ENCODE measurements at places on chromosomes 3 and 15.

DNA sequence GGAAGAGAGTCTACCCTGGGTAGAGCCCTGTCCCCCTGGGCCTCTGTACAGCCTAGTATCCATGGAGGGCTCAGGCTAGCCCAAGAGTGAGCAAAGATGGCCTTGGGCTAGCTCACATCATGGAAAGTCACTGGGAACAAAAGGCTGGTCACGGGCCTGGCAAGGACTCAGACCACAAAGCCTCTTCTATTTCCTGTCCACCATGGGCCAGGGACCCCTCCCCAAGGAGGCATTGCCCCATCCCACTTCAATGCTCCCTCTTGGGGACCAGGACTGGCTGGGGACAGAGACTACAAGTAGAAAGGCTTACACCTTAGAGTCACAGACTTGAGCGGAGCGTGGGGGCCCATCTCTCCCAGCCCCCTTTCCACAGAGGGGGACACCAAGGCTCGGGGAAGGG is 16.9 kb downstream of the DUSP7 start:
- no peak for DNase-seq

DNA sequence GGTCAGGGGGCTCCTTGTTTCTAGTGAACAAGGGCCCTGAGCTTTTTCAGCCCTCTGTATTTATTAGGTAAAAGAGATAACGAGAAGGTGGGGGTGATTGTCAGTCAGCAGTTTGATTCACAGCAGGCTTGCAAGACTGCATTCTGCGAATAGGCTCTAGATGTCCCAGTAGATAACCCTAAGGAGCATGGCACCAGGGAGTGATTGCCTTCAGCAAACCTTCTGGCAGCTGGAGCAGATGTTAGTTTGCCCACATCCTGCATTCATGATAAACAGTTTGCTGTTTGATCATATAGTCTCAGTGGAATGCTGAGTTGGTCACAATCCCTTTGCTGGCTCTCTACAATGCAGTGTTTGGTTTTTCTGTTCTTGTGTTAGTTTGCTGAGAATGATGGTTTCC is 161.3 kb upstream of the GADL1 start:
- DNase-seq, result no peak

DNA sequence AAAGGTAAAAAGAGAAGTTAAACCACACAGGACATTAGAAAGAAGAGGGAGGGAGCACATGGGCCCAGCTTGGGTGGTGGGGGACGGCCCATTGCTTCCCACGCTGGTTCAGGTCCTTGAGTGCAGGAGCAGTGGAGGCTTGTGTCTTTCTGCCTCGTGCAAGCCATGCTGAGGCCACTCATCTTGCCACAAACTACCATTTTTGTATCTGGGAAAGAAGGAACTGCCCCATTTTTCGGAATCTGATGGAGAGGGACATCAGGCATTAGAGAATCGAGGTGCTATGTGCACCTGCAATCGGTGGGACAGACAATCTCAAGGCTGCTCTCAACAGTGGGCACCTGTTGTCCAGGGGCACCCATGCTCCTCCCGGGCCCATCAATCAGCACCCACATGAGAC is 234.5 kb downstream of the KLF13 start:
- DNase-seq, result no peak

GRCh38 chr3:172154768-172155664 is 115.6 kb downstream of the FNDC3B start:
- no peak for DNase-seq

GRCh38 chr3:65126527-65127410 is 439.0 kb upstream of the ADAMTS9 start:
- DNase-seq, result no peak

DNA sequence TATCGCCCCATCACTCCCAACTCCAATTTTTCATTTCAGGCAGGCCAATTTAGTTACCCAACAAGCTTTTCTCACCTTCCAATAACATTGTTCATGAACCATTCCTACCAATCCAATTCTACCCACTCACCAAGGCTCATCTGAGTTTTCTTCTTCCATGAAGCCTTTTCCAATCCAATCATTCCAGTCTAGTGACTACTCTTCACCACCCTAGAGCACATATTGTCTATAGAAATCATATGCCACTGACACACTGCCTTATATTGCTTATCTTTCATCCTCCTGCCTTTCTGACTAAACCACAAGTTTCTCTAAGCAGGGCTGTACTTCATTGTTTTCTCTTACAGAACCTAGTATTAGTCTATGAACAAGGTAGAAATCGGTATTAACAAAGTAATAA is 11.4 kb downstream of the CCDC14 start:
- DNase-seq, result no peak

DNA sequence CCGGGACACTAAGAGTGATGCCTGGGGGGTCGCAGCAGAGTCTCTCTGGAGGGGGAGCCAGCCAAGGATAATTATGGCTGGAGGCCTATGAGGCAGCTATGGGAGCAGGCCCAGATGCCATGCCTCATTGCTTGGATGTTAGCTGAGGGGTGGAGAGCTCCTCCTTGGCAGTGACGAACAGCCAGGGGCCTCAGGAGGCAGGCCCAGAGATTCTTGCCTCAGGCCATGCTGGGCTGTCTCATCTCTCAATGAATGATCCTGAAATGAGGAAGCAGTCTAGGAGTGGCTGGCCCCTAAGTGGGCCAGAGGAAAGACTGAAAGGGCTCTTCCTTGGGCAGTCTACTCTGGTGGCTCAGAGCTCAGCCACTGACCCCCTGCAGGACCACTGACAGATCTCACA is 21.3 kb downstream of the KIF9 start:
- no peak for DNase-seq

DNA sequence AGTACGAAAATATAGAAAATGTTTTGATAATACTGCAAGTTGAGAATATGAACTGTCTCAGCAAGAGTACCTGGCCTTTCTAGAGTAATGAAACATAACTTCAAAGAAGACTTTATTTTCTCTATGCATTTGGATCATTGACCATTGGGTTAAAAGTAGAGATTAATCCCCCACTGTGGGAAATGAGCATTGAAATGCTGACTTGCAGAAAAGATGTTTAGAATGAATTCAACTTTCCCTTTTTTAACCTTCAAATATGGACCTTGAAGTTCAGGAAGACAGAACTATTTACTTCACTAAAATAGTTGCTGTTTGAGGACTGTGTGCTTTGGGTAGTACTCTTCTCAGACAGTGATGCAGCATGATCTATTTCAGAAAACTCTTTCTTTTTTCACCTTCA is 75.7 kb downstream of the NLGN1 start:
- no peak for DNase-seq

- no peak for DNase-seq
These were observed 81.2 kb downstream of the FAM43A start for GRCh38 chr3:194766845-194767244.

GRCh38 chr15:96344060-96344705 is 13.7 kb downstream of the NR2F2 start:
- DNase-seq, result no peak

DNA sequence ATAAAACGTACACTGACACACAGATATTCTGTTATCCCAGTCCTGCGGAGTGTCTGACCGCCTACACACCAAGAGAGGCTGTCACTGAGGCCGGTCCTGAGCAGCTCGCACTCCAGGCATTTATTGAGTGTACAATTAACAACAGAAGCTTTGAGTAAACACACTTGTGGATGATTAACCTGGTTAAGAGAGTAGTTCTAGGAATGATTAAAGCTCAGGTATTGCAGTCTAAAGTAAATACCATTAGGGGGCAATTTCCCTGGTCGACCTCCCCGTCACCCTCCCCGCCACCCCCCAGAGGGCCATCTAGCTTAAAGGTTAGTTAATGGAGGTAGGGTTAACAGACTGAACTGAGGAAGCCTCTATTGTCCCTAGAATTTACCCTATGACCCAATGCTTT is 1278.5 kb downstream of the NSUN3 start:
- DNase-seq, result no peak

DNA sequence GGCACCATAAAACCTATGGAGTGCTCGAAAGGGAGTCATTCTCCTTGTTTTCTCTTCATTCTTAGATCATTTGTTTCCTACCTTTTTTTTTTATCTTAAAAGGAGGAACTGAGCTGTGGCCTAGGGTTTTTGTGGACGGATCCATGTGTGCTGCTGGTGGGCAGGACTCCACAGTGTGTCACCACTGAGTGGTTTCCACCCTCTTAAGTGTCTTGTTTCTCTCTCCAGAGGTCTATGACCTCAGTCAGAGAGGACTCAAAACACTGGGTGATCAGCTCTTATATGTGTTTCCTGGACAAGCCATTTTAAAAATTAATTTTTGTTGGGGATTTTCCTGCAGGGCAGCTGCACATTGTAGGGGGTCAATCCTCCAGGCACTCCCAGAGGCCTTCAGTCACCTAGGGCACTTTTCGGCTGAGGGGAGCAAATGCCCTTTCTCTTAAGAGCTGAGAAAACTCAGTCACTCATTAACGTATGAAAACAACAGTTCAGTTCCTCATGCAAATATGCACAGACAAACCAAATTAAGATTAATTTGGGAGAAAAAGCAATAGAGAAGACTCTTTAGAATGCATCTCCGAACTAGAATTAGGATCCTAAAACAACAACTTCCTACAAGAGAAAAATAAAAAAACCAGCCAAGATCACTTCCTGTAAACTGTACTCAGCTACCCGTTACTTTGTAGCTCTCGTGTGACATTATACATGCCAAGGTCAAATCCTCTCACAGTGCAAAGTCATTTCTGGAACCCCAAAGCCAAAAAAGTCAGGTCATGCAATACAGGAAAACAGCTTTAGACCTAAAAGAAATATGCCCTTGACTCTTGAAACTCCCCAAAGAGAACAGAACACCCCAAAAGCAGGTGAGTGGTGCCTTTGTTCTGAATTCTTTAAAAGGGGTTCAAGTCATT is 27.6 kb upstream of the FAM3D start:
- DNase-seq, result no peak

GRCh38 chr15:52417521-52417920 is 111.2 kb downstream of the MYO5A start:
- no peak for DNase-seq
